ENCODE measurements at places on chromosomes 5 and 9.

DNA sequence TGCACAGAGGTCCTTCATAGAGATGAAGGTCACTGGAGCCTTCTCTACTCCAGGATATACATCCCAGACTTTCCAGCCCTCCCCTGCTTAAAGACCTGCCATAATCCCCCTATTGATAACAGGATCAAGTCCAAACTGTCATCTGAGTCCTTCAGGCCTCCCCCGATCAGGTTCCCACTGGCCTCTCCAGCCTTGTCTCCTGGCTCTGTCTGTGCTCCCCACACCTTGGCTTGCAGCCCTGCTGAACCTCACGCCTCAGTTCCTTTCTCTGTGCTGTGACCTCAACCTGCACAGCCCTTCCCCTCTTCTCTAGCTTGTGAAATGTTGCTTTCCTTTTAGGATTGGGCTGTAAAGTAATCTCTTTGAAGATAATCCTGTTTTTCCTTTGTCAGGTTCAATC is 2.5 kb upstream of the HRH2 start:
- DNase-seq, result no peak

DNA sequence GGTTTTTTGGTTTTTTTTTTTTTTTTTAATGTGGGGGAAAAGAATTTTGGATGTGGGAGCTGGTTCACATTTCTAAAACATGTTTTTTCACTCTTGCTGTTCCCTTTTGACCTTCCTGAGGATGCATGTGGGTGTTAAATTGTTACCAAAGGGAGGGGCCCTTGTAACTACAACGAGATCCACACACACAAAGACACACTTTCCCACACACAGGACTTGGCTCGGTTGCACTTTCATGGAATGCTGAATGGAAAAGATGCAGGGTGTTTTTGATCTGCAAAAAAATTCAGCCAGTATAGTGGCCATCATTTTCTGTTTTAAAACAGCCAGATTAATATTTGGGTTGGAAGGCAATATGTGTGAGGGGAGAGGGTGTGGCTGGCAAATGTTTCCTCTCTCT is 576.9 kb downstream of the EBF1 start:
- no peak for DNase-seq

GRCh38 chr5:135375040-135375793 is 23.8 kb downstream of the MACROH2A1 start:
- DNase-seq, result no peak

DNA sequence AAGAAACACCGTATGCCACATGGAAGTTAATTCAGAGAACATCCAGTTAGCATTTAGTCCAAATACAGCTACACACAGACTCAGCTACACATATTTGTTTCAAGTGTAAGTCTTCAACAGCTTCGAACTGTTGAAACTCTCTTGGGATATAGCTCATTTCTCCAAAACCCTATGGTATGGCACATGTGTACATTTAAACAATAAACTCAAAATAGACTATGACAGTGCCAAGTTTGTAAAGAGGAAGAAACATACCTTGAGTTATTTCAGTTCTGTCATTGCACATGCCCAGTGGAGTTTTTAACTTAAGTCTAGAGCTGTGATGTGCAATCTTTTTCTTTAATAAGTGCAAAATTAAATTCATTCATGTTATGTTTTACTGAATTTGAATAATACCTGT is 155.1 kb upstream of the RAI14 start:
- no peak for DNase-seq

DNA sequence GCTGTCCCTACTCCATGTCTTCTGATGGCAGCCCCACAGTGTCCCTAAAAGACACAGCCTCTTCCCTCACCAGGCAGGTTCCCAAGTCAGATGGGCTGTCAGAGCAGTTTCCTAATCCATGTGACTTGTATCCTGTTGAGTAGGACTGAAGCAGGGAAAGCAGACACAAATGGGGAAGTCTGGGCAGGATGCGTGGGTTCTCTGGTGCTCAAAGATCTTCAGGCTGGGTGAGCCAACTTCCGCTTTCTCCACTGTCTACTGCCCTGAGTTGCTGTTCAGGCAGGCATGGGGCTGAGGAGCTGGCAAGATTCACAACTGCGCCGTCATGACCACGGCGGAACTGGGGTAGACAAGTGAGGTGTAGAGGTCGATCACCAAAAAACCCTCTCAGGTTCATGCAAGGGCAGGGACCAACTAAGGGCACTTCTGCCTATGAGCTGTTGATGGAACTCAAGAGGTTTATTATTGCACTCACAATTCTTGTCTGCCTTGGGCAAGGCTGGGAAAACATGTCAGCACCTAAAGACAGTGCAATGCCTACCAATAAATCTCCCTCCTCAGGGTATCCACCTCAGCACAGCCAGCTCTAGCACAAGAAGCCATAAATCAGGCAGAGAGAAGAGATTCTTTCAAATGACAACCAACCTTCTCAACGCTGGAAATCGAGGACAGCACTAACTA is 83.4 kb downstream of the RAPGEF1 start:
- no peak for DNase-seq

DNA sequence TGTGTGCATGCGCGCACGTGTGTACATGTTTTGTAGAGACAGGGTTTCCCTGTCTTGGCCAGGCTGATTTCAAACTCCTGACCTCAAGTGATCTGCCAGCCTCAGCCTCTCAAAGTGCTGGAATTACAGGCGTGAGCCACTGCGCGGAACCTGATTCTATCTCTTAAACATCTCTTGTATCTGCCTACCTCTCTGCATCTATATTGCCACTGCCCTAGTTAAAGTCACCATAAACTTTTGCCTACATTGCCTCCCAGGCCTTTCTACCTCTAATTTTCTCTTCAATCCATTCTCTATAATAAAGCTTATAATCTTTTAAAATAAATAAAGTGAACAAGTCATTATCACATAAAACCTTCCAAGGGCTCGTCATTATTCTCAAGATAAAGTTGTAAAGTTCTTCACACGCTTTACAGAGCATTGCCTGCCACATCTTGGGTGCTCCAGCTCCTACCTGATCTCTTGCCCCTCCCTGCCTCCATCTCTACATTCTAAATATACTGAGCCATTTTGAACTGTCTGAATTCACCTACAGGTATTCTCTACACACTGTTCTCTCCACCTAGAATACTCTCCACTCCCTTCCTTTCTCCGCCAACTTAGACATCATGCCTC is 15.0 kb downstream of the TRPM6 start:
- DNase-seq, result no peak

DNA sequence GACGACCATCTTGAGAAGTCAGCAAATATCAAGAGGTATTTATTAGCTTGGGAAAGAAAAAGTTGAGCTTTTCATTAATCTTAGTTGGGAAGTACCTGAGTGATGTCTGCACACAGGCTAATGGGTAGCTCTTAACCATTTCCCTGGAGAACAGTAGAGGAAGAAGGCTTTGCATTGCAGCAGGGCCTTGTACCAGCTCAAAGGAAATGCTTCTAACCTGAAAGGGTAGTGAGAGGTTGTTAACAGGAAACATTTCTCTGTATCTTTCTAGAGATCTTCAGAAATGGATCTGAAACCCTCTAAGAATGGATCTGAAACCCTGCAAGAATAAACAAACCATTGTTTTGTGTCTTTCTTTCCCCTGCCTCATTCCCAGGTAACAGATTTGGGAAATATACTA is 393.3 kb downstream of the PLK2 start:
- no peak for DNase-seq

DNA sequence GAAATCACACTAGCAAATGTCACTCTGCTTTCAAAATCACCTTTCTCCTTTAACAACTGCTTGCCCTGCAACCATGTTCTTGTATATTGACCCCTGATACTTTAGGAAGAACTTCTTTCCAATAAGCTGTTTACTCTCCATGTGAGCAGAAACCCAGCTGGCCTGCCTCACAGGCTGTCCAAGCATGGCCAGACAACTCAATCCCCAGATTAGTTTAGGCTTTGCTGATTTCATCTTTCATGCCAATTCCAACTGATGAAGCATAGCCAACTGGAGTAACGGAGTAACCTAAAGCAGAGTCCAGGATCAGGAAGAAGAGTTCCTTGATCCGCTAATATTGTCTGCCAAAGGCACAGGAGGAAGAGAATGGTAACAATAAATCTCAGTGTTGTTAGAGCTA is 56.7 kb upstream of the HTR1A start:
- no peak for DNase-seq

DNA sequence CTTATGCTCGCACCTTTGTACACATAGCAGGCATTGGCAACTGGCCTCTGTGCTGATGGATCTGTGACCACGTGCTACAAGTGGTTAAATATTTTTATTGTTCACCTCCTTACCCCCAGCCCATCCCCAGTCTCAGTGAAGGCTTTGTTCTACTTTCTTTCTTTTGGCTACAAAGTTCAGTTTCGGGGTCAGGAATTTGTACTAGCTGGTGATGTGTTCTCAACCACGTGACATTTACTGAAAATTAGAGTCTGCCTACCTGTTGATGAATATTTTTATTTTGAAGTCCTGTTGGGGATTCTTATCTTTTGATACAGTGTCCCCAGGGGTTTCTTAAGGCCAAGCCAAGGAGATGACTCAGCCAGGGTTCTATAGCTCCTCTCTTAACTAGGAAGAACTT is 47.8 kb downstream of the C9orf57 start:
- DNase-seq, result no peak

- no peak for DNase-seq
Measured at GRCh38 chr5:139871614-139872013, 76.0 kb downstream of the PSD2 start.

- no peak for DNase-seq
Measured at GRCh38 chr9:107337676-107338590, 54.9 kb downstream of the RAD23B start.

DNA sequence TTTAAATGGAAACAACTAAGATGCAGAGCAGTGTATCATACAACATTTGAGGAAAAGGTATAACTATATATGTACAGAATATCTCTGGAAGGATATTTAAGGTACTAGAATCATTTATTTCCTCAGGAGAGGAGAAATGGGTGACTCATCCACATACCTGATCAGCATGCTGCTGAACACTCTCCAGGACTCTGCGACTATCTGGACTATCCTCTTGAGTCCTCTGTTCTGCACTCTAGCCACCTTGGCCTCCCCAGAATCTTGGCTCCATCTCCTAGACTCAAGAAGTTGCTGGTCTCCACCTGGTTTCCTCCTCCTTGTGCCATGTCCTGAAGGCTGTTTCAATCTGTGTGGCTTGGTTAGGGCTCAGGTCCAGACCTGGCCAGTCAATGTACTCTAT is 8.8 kb upstream of the PRDM6 start:
- no peak for DNase-seq

DNA sequence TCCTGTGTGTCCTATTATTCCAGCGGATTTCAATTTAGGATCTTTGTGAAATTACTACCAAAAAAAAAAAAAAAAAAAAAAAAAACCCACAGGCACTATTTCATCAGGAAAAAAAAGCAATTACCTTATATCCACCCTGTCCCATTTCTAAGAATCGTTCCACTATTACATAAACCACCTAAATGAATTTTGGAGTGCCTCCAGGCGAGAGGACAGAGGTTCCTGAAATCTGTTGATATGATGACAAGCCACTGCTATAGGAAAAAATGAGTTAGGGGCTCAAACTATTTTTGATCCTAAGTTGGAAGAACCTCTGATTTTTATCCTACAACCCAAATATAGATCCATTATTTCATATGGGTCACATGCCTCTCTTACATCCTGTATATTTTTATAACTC is 177.9 kb downstream of the GNAQ start:
- DNase-seq, result no peak

DNA sequence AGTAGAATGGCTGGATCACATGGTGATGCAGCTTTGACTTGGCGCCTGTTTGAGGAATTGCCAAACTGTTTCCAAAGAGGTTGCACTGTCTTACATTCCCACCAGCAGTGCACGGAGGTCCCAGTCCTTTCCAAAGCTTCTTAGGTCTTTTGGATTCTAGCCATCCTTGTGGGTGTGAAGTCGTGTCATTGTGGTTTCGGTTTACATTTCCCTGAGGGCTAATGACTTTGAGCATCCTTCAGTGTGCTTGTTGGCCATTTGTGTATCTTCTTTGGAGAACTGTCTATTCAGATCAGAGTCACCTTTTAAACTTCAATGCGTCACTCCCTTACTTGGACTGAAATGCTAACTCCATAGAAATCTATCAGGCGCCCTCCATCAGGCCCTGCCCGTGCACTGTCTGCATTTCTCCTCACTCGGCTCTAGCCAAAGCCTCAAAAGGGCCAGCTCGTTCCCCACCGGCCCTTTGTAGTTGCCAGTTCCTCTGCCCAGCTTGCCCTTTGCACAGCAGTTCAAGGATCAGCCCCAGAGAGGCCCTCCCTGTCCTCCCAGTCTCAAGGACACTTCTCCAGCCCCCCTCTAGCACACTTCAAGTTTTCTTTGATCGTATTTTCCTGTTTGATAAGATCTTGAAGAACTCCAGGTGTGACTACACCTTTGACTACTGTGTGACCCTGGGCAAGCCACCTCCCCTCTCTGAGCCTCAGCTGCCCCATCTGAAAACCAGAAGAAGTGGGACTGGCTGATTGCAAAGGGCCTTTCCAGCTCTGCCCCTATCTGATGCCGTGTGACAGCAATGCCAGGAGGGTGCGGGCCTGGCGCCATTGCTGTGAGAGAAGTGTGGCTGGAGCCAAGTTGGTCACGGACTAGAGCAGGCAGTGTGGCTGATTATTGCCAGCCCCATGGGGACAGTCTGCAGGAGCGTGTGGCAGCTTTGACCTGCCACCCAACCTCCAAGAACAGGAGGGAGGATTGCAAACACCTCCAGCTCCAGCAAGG is 5.6 kb downstream of the HRH2 start:
- DNase-seq, result no peak

GRCh38 chr5:124263680-124264491 is 482.6 kb downstream of the ZNF608 start:
- DNase-seq, result no peak

GRCh38 chr5:138641547-138642298 is 66.5 kb upstream of the HSPA9 start:
- peak; percentile 57 for DNase-seq

DNA sequence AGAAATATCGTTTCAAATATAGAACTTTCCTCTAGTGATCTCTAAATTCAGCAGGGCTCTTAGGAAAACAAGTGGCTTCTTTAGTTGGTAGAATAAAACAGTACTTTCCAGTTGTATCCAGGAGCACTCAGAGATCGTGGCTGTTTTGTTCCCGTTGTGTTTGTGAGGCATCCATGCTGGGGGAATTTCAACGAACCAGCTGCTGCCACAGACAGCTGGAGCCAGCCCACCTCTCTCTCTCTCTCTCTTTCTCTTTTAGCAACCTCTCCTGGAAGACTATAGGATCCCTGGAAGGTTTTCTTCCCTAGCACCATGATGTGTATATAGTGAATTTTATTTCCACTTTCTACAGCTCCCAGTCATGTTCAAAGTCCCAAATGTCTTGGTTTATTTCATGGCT is 1116.0 kb upstream of the SEMA6A start:
- no peak for DNase-seq
